Non-pigmented ciliary epithelial cell (primary cell): ENCODE measurements at places on chromosomes 2 and 18.

GRCh38 chr2:132701810-132702209, 31.8 kb upstream of the LYPD1 start:
- DNase-seq: no peak

DNA sequence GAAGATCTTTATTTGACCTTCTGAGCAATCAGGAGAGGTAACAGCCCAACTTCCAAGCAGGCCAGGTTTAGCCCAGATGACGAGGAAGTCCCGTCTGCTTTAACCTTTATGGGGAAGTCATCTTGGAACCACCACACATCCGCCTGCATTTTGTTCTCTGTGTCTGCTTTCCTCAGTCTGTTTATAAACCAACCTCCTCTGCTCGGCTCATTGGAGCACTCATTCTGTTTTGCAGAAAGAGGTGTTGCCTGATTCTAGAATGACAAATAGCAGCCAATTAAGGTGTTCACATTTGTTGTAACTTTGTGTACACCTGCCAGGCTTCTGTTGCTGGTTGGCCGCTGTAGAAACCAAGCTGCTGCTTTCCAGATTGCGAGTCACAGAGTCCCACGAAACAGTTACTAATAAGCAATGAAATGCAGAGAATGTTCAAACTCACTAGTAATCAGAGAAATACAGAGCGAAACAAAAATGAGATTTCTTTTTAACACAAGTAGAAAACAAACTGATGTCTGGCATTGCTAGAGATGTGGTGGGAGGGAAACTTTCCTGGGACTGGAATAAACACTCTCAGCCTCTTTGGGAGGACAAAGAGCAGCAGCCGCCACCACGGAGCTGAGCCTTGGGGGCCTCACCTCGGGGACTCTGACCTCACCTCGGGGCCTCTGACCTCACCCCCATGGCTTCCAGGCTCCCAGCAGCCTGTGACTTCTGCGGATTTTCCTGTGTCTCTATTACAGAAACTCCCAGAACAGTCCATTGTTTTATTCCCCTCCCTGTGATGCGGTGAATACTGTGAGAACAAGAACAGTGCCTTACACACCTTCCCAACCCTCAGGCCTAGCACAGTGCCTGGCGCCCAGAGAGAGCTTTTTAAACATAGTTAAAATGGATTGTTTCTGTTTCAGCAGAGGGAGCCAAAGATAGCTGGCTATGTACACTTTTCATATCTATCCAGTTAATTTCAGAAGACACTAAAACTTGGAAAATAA, 64.0 kb downstream of the MBP start:
- no peak for DNase-seq

DNA sequence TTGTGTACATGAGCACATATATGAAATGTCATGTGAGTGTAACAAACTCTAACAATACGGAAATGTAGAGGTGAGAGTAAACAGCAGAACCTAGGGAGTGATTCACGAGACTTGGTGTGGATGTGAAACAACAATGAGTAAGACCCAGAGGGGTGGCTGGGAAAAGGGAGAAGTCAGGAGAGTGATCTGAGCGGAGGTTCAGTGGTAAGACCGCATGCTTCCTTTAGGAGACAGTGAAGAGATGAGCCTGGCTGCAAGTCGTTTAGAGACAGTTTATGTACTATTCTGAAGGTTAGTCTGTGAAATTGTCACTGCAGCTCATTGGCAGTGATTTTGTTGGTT, 150.6 kb downstream of the PRPF40A start:
- no peak for DNase-seq

- peak; percentile 9 for DNase-seq
These were observed 565.7 kb downstream of the SLC4A3 start for GRCh38 chr2:220192994-220193753.

DNA sequence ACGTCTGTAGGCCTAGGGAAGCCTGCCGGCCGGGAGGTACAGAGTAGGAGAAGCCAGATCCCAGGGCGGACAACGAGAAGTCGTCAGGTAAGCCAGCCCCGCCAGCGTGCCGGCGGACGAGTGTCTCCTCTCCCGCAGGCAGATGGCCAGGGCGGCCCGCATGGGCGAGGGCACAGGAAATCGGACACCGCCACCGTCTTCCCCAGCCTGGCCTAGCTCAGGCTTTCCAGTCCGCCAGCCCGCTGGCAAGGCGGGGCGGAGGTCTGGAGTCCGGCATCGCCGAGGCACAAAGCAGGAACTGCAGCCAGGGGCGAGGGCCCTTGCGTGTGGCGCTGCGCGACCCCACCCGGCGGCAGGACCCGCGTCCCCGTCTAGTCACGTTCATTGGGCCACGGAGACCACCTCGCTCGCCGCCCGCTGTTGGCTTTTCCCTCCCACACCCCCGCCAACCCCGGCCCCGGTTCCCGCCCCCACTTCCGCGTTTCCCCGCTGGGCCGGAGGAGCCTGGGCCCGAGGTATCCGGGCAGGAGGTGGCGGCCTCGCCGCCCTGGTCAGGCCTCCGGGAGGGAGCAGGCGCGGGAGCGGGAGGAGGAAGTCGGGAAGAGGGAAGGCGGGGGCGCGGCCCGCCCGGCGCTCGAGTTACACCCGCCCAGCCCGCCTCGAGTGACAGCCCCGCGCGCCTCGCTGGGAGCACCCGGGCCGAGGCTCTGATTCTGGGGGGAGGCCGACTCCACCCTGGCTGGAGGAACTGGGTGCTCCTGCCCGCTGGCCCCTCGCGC, at the start of gene GPD2:
Gene GPD2 (plus strand): TSS at position 662 of the 779 bp plus-strand sequence. CDS start 39,727 bp downstream, outside the sequence.
- DNase-seq: no peak

GRCh38 chr2:197707316-197708213, 2.4 kb downstream of the MARS2 start:
- peak; percentile 19 for DNase-seq

DNA sequence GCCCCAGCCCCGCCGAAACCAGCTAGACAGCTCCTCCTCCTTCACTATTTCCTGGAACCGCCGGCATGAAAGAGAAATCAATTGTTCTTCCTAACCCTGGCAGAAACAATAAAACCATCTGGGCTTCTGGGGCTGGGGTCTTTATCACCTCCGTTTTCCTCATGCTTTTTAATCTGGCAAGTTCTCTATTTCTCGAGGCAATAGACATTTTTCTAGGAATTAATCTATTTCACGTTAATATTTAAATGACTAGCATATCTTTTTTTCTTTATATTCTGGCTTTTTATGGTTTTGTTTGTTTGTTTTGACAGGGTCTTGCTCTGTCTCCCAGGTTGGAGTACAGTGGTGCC, 1.4 kb upstream of the KIF1A start:
- DNase-seq: no peak

DNA sequence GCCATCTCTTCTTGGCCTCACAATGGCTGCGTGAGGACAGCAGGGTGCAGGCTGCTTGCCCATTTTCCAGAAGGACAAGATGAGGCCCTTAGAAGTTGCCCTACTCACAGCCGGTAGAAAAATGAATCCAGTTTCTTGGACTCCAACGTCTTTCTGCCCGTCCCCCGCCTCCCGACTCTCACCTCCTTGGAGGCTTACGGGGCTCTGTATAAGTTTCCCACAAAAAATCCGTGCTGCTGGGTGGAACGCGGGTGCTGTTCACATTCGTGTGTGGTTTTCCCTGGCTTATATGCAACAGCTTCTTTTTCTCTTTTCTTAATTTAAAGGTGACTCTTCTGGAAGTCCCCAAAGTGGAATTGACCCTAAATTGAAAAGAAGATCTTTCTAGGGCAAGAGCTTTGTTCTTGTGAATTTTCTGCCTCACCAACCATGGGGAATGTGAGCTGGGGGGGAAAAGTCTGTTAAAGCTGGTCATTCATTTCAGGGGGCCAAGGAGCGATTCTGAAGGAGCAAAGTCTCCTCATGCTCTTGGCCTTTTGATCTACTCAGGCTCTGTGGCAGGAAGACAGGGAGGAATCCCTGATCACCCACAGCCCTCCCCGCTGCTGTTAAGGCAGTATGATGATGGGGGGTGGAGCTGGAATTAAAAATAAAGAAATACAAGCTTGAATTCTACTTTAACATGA, 51.3 kb downstream of the DDX1 start:
- no peak for DNase-seq

- no peak for DNase-seq
These were observed 7.9 kb downstream of the PPP3R1 start for GRCh38 chr2:68244456-68244855.
